Caco-2 (cell line): ENCODE measurements at places on chromosomes 12 and 14.

DNA sequence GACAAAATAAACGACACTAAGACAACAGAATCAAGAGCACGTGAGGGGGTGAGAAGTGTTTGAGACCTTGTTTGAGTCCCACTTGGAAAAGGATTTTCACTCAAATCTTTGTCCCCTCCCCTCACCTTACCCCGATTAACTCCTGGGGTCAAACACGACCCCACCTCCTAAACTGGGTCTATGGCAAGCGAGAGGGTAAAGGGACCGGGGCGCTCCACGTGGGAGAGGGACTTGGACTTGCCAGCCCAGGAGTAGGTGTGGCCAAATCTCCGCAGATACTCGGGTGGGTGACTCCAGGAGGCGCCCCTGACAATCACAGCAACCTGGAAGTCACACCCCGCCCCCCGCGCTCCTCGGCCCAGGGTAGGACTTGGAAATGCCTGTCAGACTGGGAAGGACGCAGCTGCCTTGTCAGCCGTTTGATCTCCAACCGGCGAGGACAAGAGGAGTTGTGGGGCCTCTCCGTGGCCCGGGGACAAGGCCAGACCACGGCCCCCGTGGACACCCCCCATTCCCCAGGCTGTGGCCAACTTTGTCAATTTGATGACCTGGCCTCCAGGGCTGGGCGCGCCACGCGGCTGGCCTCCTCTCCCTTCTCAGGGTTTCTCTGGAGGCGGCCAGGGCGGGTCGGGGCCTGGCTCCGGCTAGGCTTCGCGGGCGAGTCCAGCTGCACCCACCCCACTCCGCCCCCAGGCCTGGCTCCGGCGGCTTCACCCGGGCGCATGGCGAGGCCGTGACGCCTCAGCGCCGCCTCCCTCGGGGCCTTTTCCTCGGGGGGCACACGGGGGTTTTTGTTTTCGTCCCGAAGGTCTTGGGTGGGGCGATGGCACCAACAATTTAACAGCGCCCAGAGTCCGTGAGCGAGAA is 1.1 kb upstream of the BCL11B start:
- H3K4me1 ChIP-seq, result peaks cover 20% of the 10 kb centered on the region
- peaks cover 5% of the 10 kb centered on the region for H3K27me3 ChIP-seq
- H3K36me3 ChIP-seq, result no peaks in the 10 kb centered on the region
- H3K4me3 ChIP-seq, result peak overlapping the region; percentile 52
- no peak overlapping the region for H3K27ac ChIP-seq
- DNase-seq, result peak; percentile 41

GRCh38 chr12:5689773-5690172 is 255.3 kb downstream of the ANO2 start:
- H3K27ac ChIP-seq, result no peak overlapping the region
- H3K27me3 ChIP-seq, result no peaks in the 10 kb centered on the region
- no peak overlapping the region for H3K4me3 ChIP-seq
- no peak for DNase-seq

- no peak for DNase-seq
- H3K27ac ChIP-seq, result no peak overlapping the region
- H3K36me3 ChIP-seq, result no peaks in the 10 kb centered on the region
- no peaks in the 10 kb centered on the region for H3K27me3 ChIP-seq
- H3K4me3 ChIP-seq, result no peak overlapping the region
These were observed 404.7 kb downstream of the MDGA2 start for GRCh38 chr14:47270715-47271114.

DNA sequence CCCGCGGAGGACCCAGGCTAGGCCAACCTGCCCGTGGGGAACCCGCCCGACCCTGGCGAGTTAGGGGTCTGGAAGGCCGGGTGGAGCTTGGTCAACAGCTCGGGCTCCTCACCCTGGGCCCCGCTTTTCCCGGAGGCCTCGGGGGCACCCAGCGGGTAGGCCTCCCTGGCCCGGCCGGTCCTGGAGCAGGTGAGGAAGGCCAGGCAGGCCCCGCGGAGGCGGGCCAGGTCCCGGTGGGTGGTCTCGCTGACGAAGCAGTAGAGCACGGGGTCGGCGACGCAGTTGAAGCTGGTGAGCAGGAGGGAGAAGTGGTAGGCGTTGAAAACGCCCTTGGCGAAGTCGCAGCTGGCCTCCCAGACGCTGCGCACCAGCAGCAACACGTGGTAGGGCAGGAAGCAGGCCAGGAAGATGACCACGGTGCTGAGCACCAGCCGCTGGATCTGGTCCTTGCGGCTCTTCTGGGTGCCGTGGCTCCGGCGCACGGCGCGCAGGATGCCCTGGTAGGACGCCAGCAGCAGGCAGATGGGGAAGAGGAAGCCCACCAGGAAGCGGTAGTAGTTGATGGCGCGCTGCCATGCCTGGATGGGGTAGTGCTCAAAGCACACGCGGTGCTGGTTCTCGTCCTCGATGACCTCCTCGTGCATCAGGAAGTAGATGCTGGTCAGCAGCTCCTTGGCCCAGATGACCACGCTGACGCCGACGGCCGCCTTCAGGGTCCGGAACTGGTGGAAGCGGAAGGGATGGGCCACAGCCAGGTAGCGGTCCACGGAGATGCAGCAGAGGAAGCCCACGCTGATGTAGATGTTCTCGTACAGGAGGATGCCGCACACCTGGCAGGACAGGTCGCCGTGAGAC is 10.3 kb downstream of the GPR68 start:
- DNase-seq, result no peak
- no peaks in the 10 kb centered on the region for H3K4me1 ChIP-seq
- H3K27ac ChIP-seq, result no peak overlapping the region
- no peaks in the 10 kb centered on the region for H3K27me3 ChIP-seq
- H3K4me3 ChIP-seq, result no peak overlapping the region
- H3K36me3 ChIP-seq, result no peaks in the 10 kb centered on the region

- no peaks in the 10 kb centered on the region for H3K36me3 ChIP-seq
- no peak overlapping the region for H3K27ac ChIP-seq
- H3K4me3 ChIP-seq, result no peak overlapping the region
These were observed 37.5 kb downstream of the PLCZ1 start for GRCh38 chr12:18700271-18700670.

DNA sequence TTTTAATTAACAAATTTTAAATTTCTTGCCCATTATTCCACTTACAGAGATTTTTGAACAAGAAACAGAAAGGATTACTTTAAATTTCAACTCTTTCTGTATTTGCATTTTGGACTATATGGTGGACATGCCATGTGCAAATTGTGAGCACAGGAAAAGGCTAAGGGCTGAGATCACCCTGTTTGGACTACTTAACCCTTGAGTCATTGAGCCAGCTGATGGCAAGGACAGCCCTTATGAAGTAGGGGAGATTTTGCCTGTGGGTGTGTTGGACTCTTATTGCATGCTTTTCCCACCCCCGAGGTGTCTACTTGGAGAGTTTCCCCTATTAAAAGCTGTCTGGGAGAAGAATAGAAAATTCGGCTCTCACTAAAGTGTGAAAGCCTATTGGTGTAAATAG is 17.2 kb downstream of the DERA start:
- H3K27ac ChIP-seq, result no peak overlapping the region
- no peaks in the 10 kb centered on the region for H3K27me3 ChIP-seq
- H3K4me3 ChIP-seq, result no peak overlapping the region
- no peak for DNase-seq

GRCh38 chr12:67151886-67152285 is 117.3 kb upstream of the CAND1 start:
- H3K4me3 ChIP-seq, result no peak overlapping the region
- DNase-seq, result no peak
- H3K36me3 ChIP-seq, result no peaks in the 10 kb centered on the region
- H3K27ac ChIP-seq, result no peak overlapping the region

GRCh38 chr12:62006076-62006732 is 254.0 kb upstream of the USP15 start:
- DNase-seq, result peak; percentile 37
- no peak overlapping the region for H3K4me3 ChIP-seq
- no peaks in the 10 kb centered on the region for H3K27me3 ChIP-seq
- no peak overlapping the region for H3K27ac ChIP-seq
- no peaks in the 10 kb centered on the region for H3K36me3 ChIP-seq

- DNase-seq, result peak; percentile 19
- no peak overlapping the region for H3K27ac ChIP-seq
- peaks cover 9% of the 10 kb centered on the region for H3K4me1 ChIP-seq
- no peak overlapping the region for H3K4me3 ChIP-seq
- H3K36me3 ChIP-seq, result no peaks in the 10 kb centered on the region
- H3K27me3 ChIP-seq, result no peaks in the 10 kb centered on the region
These were observed 16.0 kb upstream of the RACGAP1 start for GRCh38 chr12:50041062-50041860.

DNA sequence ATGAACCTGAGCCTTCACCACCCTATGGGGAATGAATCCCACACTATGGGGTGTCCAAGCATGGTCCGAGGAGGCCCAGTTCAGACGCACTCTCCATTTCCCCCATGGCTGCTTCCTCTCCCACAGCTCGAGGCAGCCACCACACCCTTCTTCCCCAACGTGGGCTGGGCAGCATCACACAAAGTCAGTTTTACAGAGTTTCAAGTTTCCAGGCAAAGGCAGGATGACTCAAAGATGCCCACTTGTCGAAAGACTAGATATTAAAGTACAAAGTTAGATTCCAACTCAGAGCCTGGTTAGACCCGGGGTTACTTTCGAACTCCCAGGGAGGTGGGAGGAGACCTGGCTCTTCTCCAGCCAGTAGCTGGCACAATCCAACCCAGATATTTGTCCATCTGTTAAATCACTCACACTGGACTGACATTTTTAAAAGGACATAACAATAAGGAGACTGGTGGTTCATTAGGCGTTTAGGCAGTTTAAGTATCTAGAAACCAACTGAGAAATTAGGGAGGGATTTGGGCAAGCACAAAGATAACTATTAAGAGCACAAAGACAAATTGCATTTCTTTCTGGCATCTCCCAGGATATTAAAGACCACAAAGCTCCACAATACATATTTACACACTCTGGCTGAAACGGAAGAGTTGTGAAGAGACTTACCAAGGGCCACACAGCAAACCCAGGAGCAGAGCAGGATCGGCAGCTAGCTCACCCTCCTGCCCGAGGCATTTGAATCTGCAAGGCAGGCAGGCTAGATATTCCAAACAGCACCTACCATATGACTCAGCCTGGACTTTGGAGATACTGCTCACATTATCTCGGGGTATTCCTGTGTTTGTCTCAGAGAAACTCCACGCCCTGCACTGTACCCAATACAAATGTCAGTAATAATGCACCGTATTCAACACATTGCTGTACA is 34.8 kb downstream of the TMCC3 start:
- DNase-seq, result peak; percentile 62
- H3K36me3 ChIP-seq, result no peaks in the 10 kb centered on the region
- H3K4me3 ChIP-seq, result peak overlapping the region; percentile 20

DNA sequence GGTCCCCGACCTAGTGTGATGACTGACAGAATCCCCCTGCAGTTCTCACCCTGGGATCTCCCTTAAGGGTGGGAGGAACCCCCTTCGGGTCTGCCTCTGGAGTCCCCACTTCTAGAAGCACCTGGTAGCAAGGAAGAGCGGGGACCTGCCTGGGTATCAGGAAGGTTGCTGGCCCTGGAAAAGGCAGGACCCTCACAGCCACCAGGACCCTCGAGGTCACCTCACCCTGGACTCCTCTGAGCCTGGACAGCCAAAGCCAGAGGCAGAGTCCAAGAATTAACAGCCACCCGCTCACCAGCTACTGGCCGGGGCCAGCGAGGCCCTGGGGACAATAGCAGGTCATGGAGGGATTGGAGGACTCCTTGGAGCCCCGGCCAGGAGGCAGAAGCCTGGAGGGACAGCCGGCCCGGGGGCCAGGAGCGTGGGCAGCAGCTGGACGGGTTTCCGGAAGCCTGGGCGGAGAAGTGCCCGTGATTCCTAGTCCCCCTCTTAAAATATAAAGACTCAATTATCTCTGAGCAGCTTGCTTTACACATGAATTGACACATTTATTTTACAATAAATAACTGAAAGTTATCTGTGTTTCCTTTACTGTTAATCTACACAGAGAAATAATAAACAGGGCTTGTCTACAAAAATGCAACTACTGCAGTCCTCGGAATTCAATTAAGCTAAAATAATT is 17.5 kb downstream of the BCL11B start:
- no peaks in the 10 kb centered on the region for H3K36me3 ChIP-seq
- DNase-seq, result no peak
- H3K4me1 ChIP-seq, result no peaks in the 10 kb centered on the region
- H3K4me3 ChIP-seq, result no peak overlapping the region

DNA sequence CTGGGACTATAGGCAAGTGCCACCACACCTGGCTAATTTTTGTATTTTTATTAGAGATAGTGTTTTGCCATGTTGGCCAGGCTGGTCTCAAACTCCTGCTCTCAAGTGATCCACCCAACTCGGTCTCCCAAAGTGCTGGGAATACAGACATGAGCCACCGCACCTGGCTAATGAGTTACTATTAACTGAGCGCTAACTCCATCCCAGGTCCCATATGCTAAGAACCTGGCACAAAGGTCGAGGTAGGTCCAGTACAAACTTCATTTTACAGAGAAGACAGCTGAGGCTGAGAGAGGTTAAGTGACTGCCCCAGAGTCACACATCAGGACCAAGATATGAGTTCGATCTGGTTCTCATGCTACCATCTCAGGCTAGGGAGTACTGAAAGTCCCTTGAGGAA is 4.5 kb upstream of the PLA2G1B start:
- DNase-seq, result no peak
- H3K36me3 ChIP-seq, result no peaks in the 10 kb centered on the region
- no peak overlapping the region for H3K27ac ChIP-seq

GRCh38 chr12:49636979-49637755 is 13.8 kb downstream of the PRPF40B start:
- DNase-seq, result peak; percentile 65
- H3K27ac ChIP-seq, result no peak overlapping the region
- no peaks in the 10 kb centered on the region for H3K27me3 ChIP-seq
- peaks cover 6% of the 10 kb centered on the region; the same call in 1 of the 2 replicates for H3K4me1 ChIP-seq
- H3K4me3 ChIP-seq, result no peak overlapping the region

- no peaks in the 10 kb centered on the region; the same call in 1 of the 2 replicates for H3K36me3 ChIP-seq
- H3K4me1 ChIP-seq, result no peaks in the 10 kb centered on the region
- no peak overlapping the region for H3K4me3 ChIP-seq
- no peak overlapping the region for H3K27ac ChIP-seq
- H3K27me3 ChIP-seq, result no peaks in the 10 kb centered on the region
These were observed 6.8 kb downstream of the DRAM1 start for GRCh38 chr12:101884174-101884573.

DNA sequence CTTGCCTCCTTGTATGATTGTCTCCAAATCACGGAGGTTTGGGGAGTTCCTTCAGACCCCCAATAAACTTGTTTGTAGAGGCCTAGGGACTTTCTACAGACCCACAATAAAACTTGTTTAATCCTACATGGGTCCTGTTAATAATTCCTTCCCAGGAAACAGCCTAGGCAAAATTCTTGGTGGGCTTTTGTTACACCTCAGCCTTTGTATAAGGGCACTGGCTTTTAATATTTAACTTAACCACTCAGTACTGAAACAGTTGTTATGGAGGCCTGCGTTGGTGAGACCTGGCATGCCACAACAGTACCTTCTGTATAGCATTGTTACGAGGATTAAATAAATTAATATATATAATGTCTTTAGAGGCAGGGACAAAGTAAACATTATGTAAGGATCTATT is 32.7 kb upstream of the FAR2 start:
- H3K27ac ChIP-seq, result no peak overlapping the region
- no peaks in the 10 kb centered on the region for H3K4me1 ChIP-seq
- H3K36me3 ChIP-seq, result no peaks in the 10 kb centered on the region
- no peak for DNase-seq
- H3K4me3 ChIP-seq, result no peak overlapping the region
- no peaks in the 10 kb centered on the region for H3K27me3 ChIP-seq

- no peak for DNase-seq
- H3K4me3 ChIP-seq, result no peak overlapping the region
- 0 out of 2 replicates have a peak, but pooled peaks cover 4% of the 10 kb centered on the region for H3K4me1 ChIP-seq
- H3K27ac ChIP-seq, result no peak overlapping the region
These were observed 616.6 kb downstream of the KCNH5 start for GRCh38 chr14:62428429-62429203.

GRCh38 chr12:13864081-13864673 is 117.2 kb downstream of the GRIN2B start:
- no peaks in the 10 kb centered on the region for H3K27me3 ChIP-seq
- H3K4me1 ChIP-seq, result peaks cover 23% of the 10 kb centered on the region
- DNase-seq, result peak; percentile 84
- no peak overlapping the region for H3K4me3 ChIP-seq

- no peak overlapping the region for H3K27ac ChIP-seq
- DNase-seq, result no peak
These were observed 130.9 kb downstream of the NDUFA12 start for GRCh38 chr12:94872671-94872970.
